Posterior vena cava (tissue), 2 donors: ENCODE measurements at places on chromosomes 2 and 18.

GRCh38 chr2:148067801-148068200, 46.9 kb downstream of the MBD5 start:
- no peak for DNase-seq

- no peak for DNase-seq
Measured at GRCh38 chr2:179424571-179424970, 159.9 kb upstream of the SESTD1 start.

DNA sequence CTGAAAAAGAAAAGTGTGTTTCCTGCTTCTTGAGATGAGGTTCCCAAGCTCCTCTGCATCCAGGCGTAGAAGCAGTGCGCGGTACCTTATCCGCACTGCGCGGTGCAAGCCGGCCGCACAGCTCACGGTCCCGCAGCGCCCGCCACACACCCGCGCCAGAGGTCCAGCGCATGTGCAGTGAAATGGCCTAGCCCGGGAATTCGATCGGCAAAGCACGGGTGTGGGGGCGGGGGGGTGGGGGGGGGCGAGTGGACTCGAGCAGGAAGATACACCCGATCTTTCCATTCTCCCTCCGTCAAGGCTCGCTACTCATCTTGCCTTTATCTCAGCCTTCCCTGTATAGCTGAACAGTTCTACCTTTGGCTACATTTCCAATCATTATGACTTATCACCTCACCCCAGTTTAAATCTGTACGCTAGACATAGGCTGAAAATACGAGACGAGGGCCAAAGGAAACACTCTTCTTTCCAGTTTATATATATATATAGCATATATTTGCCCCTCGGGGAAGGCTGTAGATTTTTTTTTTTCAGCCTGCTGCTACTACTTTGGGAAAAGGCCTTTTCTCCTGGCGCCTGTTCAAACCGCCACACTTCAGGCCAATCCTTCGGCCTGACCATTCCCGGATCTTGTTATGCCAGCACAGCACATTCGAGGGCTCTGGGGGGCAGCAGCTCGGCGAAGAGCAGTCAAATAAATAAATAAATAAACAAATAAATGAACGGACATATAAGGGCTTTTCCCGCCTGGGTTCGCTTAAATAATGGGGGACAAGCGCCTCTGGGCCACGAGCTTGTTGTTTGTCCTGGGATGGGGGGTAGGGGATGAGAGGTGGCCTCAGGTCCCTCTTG, 10.4 kb downstream of the HOXD8 start:
- no peak for DNase-seq

DNA sequence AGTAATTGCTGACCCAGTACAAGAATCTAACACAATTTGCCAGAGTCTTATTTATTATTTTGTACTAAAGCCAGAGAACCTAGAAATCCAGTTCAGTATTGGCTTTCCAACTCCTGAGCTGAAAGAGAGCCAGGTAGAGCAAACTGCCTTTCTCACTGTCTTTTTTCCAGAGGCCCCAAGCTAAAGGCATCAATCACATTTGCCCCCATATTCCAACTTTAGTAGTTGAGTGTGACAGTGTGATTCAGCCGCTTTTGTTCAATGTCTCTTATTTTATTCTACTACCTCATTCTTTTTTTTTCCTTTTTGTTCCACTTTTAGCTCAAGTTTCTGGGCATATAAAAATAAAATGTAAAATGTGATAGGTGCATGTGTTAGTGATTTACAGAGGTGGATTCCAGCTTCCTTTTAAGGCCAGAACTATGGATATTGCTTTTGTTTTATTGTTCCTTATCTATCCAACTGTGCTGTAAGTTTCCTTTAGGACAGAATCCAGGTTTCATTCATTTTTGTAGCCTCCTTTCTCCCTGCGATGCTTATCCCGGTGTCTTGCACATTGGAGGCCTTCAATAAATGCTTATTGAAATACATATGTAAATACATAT, 153.0 kb downstream of the ZEB2 start:
- DNase-seq, result no peak

DNA sequence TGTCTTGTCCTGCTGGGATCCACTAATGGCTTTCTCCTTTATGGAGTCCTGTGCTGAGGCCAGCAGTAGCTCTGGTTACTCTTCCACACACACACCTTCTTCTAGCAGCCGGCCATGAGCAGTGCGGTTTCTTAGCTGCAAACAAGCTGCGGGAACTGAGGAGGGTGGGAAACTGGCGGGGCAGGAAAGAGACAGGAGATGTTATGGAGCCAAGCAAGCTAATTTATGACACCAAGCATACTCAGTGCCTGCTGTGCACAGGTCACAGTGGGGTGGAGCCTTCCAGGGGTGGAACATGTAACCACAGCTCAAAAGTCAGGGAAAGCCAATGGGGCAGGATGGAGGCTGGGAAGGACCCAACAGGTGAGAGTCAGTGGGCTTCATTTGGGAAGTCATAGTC, 180.8 kb downstream of the FAM210A start:
- DNase-seq, result no peak

GRCh38 chr18:74898965-74899364, 301.3 kb downstream of the ZNF407 start:
- DNase-seq, result no peak

- DNase-seq, result no peak
Measured at GRCh38 chr2:129759472-129760010, 219.9 kb upstream of the RAB6C start.
